ENCODE measurements at places on chromosomes 12 and 14.

DNA sequence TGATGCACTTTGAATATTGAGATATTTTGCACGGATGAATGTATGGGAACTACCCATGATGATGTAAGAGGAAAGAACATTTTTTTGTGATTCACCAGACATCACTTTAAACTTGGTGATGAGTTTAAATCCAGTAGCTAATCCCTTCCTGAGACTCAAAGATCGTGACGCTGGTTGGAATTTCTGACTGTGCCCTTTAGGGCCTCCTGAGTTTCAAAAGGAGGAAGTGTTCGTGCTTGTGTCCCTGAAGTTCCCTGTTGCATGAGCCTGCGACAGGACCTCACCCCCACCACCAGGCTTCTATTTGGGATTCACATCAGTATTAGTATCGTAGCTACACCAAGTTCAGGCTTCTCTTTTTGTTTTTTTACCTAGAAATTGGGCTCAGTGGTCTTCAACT, 18.6 kb upstream of the RIN3 start:
- DNase-seq, result no peak

- DNase-seq, result no peak
Measured at GRCh38 chr12:121030576-121031212, 8.4 kb downstream of the OASL start.

- DNase-seq, result no peak
Measured at GRCh38 chr12:98332642-98333041, 182.7 kb upstream of the TMPO start.

- DNase-seq, result no peak
Measured at GRCh38 chr12:18151036-18151435, 61.0 kb upstream of the RERGL start.

GRCh38 chr14:67411820-67412421, at the start of gene PLEK2:
PLEK2 (minus strand) TSS chr14:67412165; CDS start chr14:67412059, 106 bp downstream.
- DNase-seq, result no peak

GRCh38 chr14:32986791-32987540, 48.3 kb downstream of the NPAS3 start:
- DNase-seq, result peak; percentile 53

DNA sequence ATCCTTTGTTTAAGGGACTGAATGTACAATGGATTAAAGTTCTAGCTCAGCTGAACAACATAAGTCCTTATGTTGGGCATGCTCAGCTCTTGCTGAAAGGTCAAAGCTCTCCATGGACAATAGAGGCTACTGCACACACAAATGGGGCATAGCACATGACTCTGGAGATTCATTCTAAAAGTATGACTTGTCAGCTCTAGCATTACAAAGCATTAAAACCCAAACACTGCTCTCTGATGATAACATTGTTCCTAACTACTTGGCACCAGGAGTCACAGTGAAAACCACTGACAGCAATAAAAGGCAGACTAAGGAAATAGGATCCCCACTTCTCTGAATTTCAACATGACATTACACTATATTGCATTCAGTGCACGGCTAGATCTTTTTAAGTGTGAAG, 21.9 kb upstream of the FSCB start:
- no peak for DNase-seq

Data from right forelimb (tissue), 1 donor.